ENCODE measurements at places on chromosomes 1 and 21.

GRCh38 chr1:215772151-215772550 is 205.0 kb downstream of the KCTD3 start:
- no peak for DNase-seq

DNA sequence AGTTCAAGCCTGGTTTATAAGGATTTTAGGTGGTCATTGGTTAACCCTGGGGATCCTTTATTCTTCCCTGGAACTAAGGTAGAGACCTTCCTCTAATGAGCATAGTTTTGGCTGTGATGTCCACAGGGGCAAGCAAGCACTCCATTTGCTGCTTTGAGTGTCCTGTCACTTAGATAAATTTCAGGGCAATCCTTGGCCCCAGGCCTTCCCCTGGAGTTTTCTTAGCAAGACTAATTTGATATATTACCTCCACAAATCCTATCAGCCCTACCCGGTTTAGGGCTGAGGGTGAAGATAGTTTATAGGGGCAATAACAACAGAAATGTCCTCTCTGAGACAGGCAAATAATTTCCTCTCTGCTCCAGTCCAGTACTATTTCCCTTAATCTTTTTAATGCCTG is 166.6 kb downstream of the CYYR1 start:
- DNase-seq = no peak

DNA sequence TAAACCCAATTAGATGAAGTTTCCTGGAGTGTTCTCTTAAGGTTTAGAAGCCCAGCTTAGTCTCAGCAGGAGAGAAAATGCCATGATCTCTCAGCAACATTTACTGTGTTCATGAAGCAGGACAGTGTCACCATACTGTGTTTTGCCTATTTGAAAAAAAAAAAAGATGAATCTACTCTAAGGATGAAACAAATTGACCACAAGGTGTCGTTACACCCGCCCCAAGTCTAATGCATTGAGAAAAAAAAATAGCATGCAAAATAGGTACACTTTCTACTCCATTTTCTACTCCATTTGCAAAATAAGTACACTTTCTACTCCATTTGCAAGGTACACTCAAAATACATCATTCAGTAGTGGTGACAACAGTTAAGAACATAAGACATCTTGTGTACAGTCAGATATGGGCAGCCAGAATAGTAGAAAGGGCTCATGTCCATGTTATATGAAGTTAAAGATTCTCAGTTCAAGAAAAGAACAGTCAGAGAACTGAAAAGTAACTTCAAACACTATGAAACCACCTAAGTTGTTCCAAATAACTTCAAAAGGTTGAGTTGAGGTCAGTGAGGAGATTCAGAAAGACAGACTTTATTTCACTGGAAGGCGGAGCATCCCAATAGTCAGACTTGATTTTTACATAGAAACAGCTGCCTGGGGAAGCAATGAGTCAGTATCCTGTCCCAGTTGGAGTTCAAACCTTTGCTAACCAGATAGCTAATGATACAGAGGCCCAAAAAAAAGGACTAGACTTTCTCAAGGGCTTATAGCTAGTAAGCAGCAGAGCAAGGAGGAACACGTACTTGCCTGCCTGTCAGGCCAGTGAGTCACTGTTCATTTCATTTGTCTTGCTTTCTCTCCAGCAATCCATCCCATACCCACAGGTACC is 13.3 kb downstream of the PLPPR5 start:
- DNase-seq = no peak

DNA sequence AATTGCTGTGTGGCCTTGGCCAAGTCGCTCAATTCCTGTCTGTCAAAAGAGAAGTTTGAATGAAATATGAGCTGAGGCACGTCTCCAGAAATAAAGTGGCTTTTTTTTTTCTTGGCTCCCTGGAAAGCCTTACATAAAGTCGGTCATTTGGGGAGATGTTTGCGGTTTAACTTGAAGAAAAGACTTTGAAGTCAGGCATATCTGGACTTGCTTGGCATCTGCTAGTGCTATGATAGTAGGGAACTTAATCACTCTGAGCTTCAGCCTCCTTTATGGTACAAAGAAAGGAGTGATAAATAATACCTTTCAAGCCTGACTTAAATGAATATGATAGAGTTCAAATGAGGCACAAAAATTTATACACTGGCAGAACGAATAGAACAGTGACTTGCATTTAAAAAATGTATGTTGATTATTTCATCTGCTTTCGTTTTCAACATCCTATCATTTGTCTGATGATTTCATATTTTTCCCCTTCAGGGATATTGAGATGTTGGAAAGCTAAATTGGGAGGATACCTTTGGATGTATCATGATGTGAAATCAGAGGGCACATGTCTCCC is 60.2 kb downstream of the FASLG start:
- DNase-seq = no peak

DNA sequence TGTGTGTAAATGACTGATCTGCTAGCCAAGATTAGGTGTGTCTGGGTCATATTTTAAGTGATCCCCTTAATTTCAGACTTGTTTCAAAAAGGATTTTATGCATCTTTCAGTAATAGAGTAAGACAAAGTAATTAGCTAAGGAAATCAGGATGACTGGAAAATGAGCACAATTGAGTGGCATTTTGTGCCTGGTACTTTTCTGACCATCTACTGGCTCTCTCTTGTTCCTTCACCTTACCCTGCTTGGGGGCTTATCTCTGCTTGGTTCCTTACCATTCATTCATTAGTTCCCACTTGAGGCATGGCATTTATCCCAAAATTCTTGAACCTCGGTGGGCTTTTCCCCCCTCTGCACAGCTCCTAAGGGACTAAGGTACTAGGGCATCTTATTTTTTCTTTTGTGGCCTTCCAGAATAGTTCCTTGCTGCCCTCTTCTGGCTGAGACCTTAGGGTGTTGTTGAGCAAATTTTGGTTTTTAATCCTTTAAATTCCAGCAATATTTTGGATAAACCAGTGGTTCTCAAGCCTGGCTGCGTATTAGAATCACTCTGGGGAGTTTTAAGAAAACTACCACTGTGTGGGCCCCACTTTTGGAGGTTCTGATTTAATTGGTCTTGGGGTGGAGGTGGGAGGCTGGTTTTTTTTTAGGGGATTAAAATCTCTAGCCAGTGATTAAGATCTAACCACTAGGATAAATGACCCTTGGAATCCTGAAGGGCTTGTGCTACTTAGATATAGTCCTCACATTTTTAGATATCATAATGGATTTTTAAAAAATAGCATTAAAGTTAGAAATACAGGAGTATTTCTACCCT is 50.8 kb downstream of the HS2ST1 start:
- no peak for DNase-seq

DNA sequence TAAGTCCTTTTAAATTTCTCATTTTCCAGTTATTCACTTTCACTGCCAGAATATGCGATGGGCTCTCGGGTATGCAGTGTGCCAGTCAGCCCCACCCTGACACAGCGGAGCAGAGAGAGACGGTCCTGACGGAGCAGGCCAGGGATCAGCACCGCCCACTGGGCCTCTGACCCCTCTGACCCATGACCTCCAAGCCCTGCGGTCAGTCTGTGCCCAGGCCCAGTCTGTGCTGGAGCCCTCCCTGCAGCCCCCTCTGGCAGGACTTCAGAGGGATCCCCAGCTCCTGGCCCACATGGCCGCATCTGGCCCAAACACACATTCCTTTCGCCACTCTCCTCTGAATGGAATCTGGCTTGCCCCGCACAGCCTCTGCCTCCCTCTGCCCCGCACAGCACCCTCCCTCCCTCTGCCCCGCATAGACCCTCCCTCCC is 43.4 kb upstream of the COL6A2 start:
- peak; percentile 49 for DNase-seq

DNA sequence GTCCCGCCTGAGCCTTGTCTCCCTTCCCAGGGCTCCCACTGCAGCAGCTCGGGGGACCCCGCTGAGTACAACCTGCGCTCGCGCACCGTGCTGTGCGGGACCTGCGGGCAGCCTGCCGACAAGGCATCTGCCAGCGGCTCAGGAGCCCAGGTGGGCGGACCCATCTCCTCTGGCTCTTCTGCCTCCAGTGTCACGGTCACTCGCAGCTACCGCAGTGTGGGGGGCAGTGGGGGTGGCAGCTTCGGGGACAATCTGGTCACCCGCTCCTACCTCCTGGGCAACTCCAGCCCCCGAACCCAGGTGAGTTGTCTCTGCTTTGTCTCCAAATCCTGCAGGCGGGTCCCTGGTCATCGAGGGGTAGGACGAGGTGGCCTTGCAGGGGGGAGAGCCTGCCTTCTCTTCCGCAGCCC is 14.9 kb upstream of the SEMA4A start:
- DNase-seq = no peak

- DNase-seq = no peak
These were observed 67.9 kb upstream of the EFHD2 start for GRCh38 chr1:15341634-15342407.

DNA sequence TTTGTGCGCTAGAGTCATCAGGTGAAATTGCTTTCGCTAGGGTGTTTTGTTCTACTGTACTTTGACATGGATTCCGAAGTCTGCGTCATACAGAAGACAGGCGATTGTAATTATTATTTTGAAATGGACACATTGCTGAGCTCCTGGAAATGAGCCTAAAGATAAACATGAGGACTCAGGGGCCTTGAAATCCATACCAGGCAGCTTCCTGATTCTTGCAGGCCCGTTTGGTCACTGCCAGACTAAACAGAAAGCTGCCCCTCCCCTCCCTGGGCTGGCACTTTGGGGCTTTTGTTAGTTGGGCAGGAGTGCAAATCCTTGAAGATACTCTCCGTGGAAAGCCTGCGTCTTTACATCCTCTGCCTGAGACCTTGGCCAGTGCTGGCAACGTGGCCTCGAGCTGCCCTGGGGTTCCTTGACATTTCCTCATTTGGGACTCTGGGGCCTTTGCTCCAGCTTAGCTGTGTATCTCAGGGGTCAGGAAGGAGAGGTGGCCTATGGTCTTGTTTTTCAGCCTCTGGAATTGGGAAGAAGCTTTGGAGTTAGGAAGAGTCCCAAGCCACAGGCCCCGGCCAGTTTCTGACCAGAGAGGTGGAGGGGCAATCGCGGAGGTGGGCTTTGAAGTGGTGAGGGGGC is 26.9 kb upstream of the KCNE2 start:
- no peak for DNase-seq

DNA sequence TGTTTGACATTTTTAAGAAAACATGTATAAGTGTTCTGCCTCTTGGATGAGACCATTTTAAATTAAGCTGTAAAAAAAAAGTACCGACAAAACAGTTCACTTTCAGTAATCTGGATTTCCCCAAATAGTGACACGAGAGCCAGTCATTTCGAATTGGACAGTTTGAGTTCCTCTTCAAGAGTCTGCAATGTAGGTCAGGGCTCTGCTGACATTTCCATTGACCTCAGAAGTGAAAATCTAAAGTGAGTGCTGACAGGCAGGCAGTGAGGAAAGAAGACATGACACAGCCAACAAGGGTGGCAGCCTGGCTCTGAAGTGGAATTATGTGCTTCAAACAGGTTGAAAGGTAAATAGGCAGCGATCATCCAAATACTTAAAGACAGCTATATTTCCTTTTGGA is at the start of gene IL23R:
IL23R (plus strand) TSS at position 259 of the 400 bp plus-strand sequence. CDS start 1,667 bp downstream, outside the sequence.
- no peak for DNase-seq

DNA sequence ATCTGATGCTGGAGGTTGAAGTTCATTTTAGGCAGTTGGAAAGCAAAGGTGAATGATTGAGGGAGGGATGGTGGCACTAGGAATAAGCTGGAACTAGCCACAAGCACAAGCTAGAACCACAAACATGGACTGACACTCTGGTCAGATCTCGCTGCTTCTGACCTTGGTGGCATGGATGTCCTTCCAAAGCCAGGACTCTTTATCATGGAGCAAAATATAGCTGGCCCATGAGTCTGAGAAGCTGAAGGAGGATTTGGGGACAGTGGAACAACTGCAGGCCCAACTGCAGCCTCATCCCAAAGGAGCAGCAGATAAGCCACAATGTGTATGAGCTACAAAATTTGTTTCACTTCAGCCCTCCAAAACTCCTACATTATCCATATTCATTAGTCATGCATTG is 35.5 kb downstream of the SRSF11 start:
- DNase-seq = no peak

DNA sequence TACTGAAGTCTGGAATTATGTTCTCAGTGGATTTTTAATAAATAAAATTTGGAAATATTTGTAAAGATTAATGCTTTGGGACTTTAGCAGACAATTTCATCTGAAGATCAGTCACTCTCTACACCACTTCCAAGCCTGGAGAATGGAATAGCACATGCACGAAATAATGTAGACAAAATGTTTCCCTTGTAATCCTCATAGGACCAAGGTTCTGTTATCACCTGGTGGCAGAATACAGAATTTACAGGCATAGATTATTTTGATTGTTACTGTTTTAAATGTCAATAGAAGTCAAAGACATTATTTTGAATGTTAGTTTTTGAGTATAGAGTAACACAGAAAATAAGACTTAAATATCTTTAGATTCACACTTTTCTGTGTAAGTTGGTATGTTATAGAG is 9.1 kb upstream of the ELAVL4 start:
- no peak for DNase-seq

DNA sequence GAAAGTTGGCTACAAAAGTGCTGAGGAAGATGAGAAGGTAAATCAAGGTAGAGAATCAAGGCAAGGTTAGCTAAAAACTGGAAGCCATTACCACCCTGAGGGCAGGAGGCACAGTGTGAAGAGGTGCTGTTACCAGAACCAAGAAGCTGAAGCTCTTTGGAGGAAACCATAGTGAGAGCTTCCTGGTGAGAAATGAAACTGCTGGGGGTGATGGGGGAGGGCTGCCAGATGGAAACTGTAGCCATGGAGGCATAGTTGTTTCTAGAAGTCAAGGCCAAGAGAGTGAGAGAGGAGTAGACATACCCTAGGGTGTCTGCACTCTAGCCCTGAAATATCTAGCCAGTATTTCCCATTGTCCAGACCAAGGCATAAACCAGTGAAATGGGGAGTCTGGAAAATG is 28.7 kb downstream of the IFI44 start:
- DNase-seq = no peak

DNA sequence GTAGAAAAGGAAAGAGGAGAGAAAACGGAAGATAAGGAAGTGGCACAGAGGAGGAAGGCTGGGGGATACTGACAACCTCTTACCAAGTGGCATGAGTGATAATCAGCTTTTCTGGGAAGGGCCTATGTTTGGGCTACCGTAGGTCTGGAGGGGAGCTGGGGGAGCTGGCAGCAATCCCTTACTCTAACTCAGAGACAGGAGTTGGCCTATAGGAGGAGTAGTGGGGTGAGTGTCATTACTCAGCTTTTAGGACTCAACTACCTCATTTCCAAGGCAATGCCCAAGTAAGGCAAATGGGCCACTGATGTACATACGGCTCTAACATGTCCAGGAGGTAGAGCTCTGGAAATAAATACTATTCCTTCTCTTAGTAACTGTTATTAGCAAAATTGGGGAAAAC is 48.7 kb upstream of the DMRTA2 start:
- DNase-seq = no peak

GRCh38 chr1:28755701-28756100 is 19.0 kb downstream of the YTHDF2 start:
- no peak for DNase-seq

- DNase-seq = no peak
These were observed 39.6 kb upstream of the PIGC start for GRCh38 chr1:172483448-172483847.

Measured in femur (tissue), 1 donor.